Camera-type eye (tissue), 1 donor: ENCODE measurements at places on chromosomes 13 and 19. TPM values are rescaled to one million over a fixed set of nuclear protein-coding genes. Genes with fewer than 3 reads are reported as not detected.

PSPN gene
- 2.4 TPM for total RNA-seq

MIA gene
- total RNA-seq: 3.4 TPM

ARRDC2 gene
- 34.5 TPM for total RNA-seq

PEX11G gene
- total RNA-seq: 2.3 TPM

GSX1 gene
- not detected for total RNA-seq

ADGRE1 gene
- 2.1 TPM for total RNA-seq

LRRC63 gene
- 0.60 TPM for total RNA-seq

PRRG2 gene
- 0.77 TPM for total RNA-seq

ZNF626 gene
- total RNA-seq: 49.0 TPM

ZNF441 gene
- 36.7 TPM for total RNA-seq

CEACAM8 gene
- 0.55 TPM for total RNA-seq

ADGRL1 gene
- 55.4 TPM for total RNA-seq

SIGLEC6 gene
- 0.82 TPM for total RNA-seq

PCDH17 gene
- 25.2 TPM for total RNA-seq

ZNF66 gene
- total RNA-seq: 17.3 TPM

CD22 gene
- total RNA-seq: 0.66 TPM

LENG9 gene
- 2.7 TPM for total RNA-seq

IRF2BP1 gene
- total RNA-seq: 39.5 TPM

CD33 gene
- total RNA-seq: 1.7 TPM

KIR2DL4 gene
- not detected for total RNA-seq

KLK15 gene
- total RNA-seq: not detected

DOCK9 gene
- total RNA-seq: 118 TPM

PINLYP gene
- 10.1 TPM for total RNA-seq
